Activated CD8-positive, alpha-beta memory T cell treated with anti-CD3 and anti-CD28 coated beads for 24 hours (primary cell): ENCODE measurements at places on chromosomes 7 and 10.

GRCh38 chr7:80885757-80886156, 33.1 kb downstream of the SEMA3C start:
- no peak for DNase-seq

DNA sequence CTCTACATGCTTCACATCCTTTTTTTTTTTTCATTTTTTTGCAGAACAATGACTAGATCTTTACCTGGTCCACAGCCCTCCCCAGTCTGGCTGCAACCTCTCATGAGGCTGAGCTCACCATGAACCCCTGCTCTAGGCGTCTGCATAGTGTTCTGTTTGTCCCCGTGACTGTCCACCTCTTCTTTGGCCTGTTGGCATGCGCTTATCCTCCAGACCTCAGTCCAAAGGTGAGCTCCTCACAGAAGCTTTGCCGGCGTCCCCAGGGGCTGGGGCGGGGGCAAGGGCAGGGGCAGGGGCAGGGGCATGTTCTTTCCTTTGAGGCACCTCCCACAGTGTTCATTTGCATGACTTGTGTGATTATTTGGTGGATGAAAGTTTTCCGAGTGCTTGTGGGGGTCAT, 218.4 kb upstream of the ZNF32 start:
- DNase-seq: no peak

- no peak for DNase-seq
These were observed 78.8 kb upstream of the GSDME start for GRCh38 chr7:24836084-24836483.

- DNase-seq: no peak
These were observed 20.5 kb downstream of the YKT6 start for GRCh38 chr7:44221231-44221791.

DNA sequence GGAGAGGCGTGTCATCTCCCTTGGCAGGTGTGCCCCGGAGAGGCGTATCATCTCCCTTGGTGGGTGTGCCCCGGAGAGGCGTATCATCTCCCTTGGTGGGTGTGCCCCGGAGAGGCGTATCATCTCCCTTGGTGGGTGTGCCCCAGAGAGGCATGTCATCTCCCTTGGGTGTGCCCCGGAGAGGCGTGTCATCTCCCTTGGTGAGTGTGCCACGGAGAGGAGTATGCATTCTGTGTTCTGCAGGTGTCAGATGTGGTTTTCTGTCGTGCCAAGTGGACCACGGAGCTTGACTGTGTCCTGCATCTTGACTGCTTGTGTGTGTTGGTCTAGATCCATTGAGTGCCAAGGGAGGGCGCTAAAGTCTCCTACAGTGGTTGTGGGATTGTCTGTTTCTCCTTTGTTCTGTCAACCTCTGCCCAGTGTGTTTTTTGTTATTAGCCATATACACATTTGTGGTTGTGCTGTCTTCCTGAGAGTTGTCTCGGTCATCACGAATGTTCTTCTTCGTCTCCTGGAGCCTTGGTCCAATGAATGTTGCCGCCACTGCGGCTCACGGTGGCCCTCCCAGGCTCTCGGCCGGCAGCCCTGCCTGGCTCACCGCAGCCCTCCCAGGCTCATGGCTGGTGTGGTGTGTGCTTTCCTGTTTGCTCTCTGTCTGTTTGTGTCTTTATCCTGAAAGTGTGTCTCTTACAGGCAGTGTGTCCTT, 96.8 kb downstream of the INPP5A start:
- DNase-seq: no peak

- DNase-seq: no peak
These were observed 10.0 kb upstream of the CPA2 start for GRCh38 chr7:130256704-130257103.

GRCh38 chr7:131342864-131343442, 15.3 kb downstream of the MKLN1 start:
- no peak for DNase-seq

GRCh38 chr7:128989961-128990360, 52.2 kb downstream of the IRF5 start:
- no peak for DNase-seq

GRCh38 chr7:92884218-92884617, 47.8 kb upstream of the CDK6 start:
- DNase-seq: no peak

DNA sequence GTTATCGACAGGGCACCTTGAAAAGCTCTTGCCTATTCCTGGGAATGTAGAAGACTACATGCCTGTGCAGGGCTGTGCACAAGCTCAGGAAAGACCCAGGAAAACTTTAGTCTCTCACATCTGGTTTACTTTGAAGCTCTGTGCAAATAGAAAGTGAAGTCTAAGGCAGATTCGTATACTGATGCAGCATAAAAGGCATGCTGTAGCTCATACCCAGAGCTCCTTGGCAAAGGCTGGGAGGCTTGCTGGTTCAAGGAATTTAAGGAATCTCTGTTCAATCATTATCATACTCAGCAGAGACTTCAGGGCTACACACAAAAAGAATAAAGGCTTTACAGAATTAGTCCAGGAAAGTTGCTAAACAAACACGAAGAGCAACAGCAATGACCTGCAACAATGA, 192.0 kb downstream of the OTUD1 start:
- DNase-seq: no peak

- DNase-seq: no peak
These were observed 41.0 kb downstream of the WDFY4 start for GRCh38 chr10:48725708-48726107.

GRCh38 chr7:132296820-132297219, 279.4 kb downstream of the PLXNA4 start:
- DNase-seq: no peak

- DNase-seq: no peak
These were observed 100.7 kb downstream of the CDK6 start for GRCh38 chr7:92735707-92736106.

- DNase-seq: no peak
These were observed 190.1 kb downstream of the SDHAF3 start for GRCh38 chr7:97307521-97308108.
